ENCODE measurements at places on chromosomes 5 and 9. TPM values are rescaled to one million over a fixed set of nuclear protein-coding genes. Genes with fewer than 3 reads are reported as not detected.

GRCh38 chr9:105255421-105255820 lies 11.0 kb downstream of the SLC44A1 start:
- no peak overlapping the region for H3K27ac ChIP-seq
- no peak for DNase-seq
- H3K27me3 ChIP-seq = no peaks in the 10 kb centered on the region
- H3K36me3 ChIP-seq = no peaks in the 10 kb centered on the region
- no peaks in the 10 kb centered on the region for H3K4me1 ChIP-seq
- H3K4me3 ChIP-seq = no peak overlapping the region

- no peak overlapping the region for H3K4me3 ChIP-seq
- no peak for DNase-seq
- no peak overlapping the region for H3K27ac ChIP-seq
- no peaks in the 10 kb centered on the region for H3K27me3 ChIP-seq
- H3K36me3 ChIP-seq = no peaks in the 10 kb centered on the region
Observed at GRCh38 chr9:113955076-113955752, 79.1 kb downstream of the ZNF618 start.

DNA sequence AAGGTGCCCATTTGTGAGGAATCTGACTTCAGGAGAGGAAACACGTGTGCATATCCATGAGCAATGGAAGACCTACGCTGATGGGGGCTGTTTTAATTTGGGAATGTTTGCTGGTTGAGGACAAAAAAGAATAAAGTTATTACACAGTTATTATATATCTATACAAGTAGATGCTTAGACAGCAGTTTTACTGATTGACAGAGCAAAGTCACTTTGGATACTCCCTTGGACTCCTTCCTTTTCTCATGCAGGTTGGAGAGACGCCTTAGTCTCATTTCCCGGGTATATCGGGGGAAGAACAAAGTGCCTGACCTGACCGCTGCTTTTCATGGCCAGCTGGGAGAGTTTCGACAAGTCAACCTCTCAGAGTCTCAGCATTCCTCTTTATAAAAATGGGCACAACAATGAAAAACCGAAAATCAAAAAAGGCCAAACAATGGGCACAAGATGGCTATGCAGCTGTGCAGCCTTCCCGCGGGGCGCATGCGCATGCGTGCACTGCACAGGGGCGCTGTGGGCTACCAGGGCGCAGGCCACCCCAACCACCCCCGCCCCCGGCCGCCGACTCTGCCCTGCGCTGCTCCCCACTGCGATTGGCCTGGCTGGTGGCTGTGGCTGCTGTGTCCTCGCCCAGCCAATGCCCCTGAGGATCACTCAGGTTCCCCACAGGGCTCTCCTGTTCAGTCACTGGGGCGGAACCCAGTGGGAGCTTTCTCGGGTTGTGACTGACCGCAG lies 18.1 kb downstream of the NFIL3 start:
- no peaks in the 10 kb centered on the region for H3K27me3 ChIP-seq
- no peak overlapping the region for H3K27ac ChIP-seq
- H3K4me3 ChIP-seq = no peak overlapping the region
- no peak for DNase-seq
- no peaks in the 10 kb centered on the region for H3K36me3 ChIP-seq

- no peaks in the 10 kb centered on the region for H3K36me3 ChIP-seq
- no peaks in the 10 kb centered on the region for H3K27me3 ChIP-seq
- no peak overlapping the region for H3K4me3 ChIP-seq
- no peak for DNase-seq
Observed at GRCh38 chr9:8684978-8685708, 885.6 kb upstream of the DMAC1 start.

DNA sequence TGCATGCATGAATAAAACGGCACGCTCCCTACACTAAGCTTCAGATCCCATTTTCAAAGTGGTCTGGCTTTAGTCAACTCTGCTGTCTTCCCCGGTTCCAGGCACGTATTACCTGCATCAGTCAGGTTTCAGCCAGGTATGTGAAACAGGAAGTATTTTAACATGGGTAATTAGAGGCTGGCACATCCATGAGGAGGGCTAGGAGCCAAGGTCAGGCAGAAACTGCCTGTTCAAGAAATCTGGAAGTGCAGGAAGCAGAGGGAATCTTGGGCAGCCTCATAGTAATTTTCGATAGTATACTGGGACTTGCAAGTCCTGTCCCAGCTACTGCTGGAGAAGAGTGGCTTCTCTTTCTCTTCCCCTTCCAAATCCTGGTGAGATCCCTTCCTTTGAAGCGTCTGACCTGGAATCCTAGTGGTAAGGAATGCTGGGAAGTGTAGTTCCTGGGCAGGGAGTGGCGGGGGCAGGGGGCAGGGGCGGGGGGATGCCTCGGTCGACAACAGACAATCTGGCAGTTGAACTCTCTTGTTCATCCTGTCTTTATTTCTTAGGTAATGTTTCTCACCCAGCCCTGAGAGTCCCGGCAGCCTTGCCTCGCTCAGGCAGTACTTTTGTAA lies 403.1 kb downstream of the TLE4 start:
- H3K36me3 ChIP-seq = no peaks in the 10 kb centered on the region
- no peaks in the 10 kb centered on the region for H3K27me3 ChIP-seq
- no peak overlapping the region for H3K27ac ChIP-seq
- H3K4me1 ChIP-seq = no peaks in the 10 kb centered on the region
- DNase-seq = no peak

GRCh38 chr9:82153032-82153431 lies 164.5 kb downstream of the SPATA31D1 start:
- H3K27ac ChIP-seq = no peak overlapping the region
- H3K4me3 ChIP-seq = no peak overlapping the region
- DNase-seq = no peak
- no peaks in the 10 kb centered on the region for H3K27me3 ChIP-seq

- H3K4me3 ChIP-seq = no peak overlapping the region
- no peak for DNase-seq
- no peaks in the 10 kb centered on the region for H3K36me3 ChIP-seq
- no peaks in the 10 kb centered on the region for H3K4me1 ChIP-seq
- H3K27me3 ChIP-seq = peaks cover 9% of the 10 kb centered on the region
- no peak overlapping the region for H3K27ac ChIP-seq
Observed at GRCh38 chr5:84378420-84378819, 6.3 kb downstream of the EDIL3 start.

DNA sequence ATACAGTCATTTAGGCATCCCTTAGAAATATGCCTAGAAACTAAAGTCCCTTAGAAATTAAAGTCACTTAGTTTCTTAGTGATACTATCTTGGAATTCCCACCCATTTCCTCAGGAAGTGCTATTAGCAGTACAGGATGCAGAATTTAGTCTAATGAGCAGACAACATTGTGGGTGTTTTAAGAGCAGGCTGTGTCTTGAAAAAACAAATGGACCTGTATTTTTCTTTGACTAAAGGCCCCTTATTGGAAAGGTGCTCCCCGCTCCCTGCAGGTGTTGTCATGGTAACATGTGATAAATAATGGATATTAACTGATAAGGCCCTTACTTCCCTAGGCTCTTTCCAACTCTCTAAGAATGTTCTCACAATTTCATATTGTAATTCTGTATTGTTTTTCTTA lies 38.8 kb upstream of the STARD4 start:
- no peaks in the 10 kb centered on the region for H3K4me1 ChIP-seq
- no peaks in the 10 kb centered on the region for H3K27me3 ChIP-seq
- H3K4me3 ChIP-seq = no peak overlapping the region
- H3K36me3 ChIP-seq = no peaks in the 10 kb centered on the region
- DNase-seq = no peak

DNA sequence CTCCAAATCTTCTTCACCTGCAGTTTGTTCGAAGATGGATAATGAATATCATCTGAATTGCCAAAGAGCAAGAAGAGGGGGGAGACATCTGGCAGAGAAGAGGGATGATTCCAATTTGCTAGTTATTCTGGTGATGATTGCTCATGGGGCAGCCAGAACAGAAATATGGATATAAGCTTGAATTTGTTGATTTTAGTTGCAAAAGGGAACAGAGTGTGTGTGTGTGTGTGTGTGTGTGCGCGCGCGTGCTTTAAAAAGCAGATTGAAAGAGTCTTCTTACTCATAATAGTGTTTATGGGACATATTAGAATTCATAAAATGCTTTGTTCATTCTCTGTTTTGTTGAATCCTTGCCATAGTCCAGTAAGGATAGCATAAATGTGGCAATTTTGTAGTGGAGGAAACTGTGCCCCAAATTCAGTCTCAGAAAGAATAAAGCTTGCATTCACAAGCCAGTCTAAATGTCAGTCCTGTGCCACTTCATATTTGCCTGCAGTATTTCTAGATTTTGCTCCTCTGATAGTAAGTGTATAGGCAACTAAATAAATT lies 436.3 kb upstream of the KLF4 start:
- no peaks in the 10 kb centered on the region for H3K4me1 ChIP-seq
- no peak overlapping the region for H3K27ac ChIP-seq
- no peaks in the 10 kb centered on the region for H3K36me3 ChIP-seq
- no peak for DNase-seq
- H3K4me3 ChIP-seq = no peak overlapping the region
- no peaks in the 10 kb centered on the region for H3K27me3 ChIP-seq

DNA sequence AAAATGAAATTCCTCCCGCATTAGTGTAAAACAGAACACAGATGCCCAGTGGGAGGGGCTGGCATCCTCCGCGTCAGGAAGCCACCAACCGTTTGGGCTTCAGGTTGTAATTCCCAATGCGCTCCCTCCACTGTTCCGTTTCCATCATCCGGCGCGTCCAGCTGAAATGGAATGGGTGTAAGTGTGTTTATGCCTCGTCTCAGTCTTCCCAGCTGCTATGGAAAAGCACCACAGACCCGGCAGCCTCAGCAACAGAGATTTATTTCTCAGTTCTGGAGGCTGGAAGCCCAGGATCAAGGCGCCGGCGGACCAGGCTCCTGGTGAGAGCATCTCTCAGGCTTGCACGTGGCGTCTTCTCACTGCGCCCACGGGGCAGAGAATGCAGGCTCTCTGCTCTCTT lies 20.4 kb downstream of the KCNT1 start:
- no peaks in the 10 kb centered on the region for H3K4me1 ChIP-seq
- H3K27me3 ChIP-seq = peaks cover 9% of the 10 kb centered on the region
- no peak overlapping the region for H3K4me3 ChIP-seq

DNA sequence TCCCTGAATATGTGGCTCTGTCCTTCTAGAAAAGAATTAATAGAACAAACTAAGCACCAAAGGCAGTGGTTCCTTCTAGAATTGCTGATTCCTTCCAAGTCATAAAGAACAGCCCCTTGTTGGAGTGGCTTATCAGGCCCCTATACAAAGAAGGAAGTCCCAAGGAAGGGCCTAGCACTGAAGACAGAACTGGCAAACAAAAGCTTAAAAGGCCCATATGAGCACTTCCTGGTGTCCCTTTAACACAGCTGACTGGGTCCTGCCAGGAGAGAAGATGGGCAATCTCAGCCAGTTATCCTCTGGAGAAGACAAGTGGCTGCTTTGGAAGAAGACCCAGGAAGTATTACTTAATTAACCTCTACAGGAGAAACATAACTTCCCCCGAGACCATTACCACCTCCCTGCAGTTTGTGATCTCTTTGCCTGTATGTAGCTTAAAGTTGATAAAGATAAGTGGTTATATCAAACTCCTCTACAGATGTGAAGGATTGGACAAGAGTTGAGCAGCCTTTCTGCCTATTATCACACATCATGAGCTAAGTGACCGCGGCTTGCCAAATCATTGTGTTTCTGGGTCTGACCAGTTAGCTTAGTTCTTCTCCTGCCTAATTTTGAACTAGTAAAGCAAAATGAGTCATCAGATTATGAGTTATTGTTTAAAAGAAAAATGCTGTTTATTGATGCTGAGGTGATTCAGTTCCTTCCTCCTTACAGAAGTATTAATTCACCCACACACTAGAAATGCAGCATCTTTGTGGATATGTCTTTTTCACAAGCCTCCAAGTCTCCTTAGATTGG lies 13.3 kb upstream of the STING1 start:
- H3K27ac ChIP-seq = no peak overlapping the region
- no peak for DNase-seq
- H3K4me1 ChIP-seq = no peaks in the 10 kb centered on the region
- no peaks in the 10 kb centered on the region for H3K27me3 ChIP-seq

DNA sequence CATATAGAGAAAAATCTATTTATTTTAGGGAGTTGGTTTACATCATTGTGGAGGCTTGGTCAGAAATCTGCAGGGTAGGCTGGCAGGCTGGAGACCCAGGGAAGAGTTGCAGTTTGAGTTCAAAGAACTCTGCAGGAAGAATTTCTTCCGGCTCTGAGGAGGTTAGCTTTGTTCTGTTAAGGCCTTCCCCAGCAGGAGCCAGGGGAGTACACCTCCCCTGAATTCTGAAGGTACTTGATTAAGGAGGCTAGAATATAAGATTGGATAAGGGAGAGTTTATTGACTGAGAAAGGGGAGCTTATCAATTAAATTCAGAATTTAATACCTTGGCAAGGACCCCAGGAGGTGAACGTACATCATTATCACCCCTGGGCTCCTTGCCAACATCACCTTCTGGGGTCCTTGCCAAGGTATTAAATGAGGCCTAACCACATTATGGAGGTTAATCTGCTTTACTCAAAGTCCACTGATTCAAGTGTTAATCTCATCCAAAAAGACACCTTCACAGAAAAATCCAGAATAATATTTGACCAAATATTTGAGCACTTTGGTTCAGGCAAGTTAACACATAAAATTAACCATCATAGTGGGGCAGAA lies 351.7 kb downstream of the CWC27 start:
- no peaks in the 10 kb centered on the region for H3K27me3 ChIP-seq

DNA sequence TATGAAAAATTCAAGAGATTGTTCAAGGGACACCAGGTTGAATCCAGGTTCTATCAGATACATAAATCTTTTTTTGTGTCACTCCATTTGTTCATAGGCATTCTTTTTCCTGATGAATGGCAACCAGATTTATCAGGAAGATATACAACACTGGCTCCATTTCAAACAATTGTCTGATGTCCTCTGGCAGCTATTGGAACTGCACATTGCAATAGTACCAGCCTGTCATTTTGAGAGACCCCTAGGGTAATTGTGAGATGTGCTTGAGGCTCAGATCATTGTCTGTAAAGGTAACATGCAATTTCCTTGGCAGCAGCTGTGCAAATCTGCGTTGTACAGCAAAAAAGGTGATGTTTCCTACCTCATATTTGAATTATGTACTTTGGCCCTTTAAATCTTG lies 25.9 kb downstream of the KCTD16 start:
- no peaks in the 10 kb centered on the region for H3K27me3 ChIP-seq
- no peaks in the 10 kb centered on the region for H3K4me1 ChIP-seq
- H3K4me3 ChIP-seq = no peak overlapping the region
- no peak for DNase-seq

DNA sequence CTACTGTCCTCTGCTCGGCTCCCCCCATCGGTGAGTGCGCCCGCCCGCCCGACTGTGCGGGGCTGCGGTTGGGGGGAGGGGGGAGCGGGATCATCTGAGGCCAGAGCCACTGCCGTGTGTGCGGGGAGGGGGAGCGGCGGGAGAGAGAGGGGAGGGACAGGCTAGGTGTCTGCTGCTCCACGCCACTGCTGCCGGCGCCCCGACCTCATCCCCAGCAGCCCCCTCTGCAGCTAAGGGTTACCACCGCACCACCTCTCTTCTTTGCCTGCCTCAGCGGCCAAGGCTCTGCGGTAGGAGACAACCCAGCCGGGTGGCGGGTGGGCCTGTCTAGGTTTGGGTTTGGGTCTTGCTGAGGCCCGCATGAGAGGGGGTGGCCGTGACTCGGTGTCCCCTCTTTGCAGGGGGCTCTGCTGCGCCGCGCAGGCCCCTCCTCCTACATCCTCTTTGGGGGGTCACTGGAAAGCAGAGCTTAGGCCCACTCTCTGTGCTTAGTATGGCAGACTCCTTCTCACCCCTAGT lies 670 bp upstream of the PURA start:
- H3K27ac ChIP-seq = peak overlapping the region; percentile 87
- no peaks in the 10 kb centered on the region for H3K36me3 ChIP-seq
- no peak for DNase-seq
- no peaks in the 10 kb centered on the region for H3K27me3 ChIP-seq

The P4HA2 gene
- 18.0 TPM for total RNA-seq

The SLC4A9 gene
- total RNA-seq = not detected

The TOR4A gene
- 7.3 TPM for total RNA-seq

The OBP2B gene
- total RNA-seq = 35.2 TPM

The CORO2A gene
- total RNA-seq = 31.2 TPM

The PLEKHG4B gene
- 8.9 TPM for total RNA-seq

The ZNF367 gene
- total RNA-seq = 5.5 TPM

Data from prostate gland (tissue), 2 donors.